ENCODE measurements at places on chromosomes 13 and 19.

DNA sequence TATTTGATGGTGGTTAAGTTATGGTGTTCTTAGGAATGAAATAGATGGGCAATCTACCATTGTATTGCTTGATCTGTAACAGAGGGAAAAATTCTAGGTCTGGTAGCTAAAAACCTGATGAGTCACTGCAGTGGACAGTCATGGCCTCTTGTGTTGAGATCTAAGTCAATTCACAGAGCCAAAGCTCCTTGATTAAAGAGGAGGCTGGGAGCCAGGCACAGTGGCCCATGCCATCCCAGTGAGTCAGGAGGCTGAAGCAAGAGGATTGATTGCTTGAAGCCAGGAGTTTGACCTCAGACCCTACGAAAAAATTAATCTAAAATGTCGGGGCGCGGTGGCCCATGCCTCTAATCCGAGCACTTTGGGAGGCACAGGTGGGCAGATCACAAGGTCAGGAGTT lies 67.1 kb upstream of the KPNA3 start:
- no peak for DNase-seq

DNA sequence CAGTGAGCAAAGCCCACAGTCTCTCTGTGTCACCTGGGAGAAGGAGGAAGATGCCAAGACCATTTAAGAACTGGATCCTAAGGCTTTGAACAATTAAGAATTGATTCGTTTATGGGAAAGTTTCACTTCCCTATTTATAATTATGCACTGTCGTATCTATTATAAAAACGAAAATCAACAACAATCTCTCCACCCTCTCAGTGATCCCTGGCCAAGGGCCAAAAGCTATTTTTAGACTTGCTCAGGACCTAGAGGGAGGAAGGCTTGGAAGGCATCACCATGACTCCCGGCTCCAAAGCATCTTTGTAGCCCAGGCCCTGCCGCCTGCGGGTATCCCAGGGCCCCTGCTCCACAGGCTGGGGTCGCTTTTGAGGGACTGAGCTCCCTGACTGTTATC lies 1.3 kb downstream of the RHPN2 start:
- no peak for DNase-seq

DNA sequence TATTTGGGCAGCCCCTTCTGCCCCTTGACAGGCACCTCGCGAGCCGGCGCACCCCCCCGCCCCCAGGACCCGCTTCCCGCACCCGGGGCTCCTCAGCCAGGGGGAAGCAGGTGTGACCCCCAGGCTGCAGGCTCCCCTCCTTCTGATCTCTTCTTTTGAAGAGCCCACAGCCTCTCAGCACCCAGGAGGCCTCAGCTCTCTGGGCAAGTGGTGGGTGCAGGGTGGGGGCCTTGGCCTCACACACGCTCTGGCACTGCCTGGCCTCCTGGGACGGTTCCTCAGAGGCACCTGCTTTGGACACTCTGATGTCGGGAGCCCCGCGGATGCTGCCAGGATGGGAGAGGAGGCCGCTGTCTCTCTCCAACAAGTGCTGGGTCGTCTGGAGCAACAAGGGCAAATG lies 1.5 kb upstream of the C13orf46 start:
- DNase-seq, result peak; percentile 54

GRCh38 chr13:50124536-50125303 lies 109.5 kb downstream of the KCNRG start:
- DNase-seq, result peak; percentile 94

- no peak for DNase-seq
Measured at GRCh38 chr13:43574605-43575004, 212.2 kb downstream of the ENOX1 start.

DNA sequence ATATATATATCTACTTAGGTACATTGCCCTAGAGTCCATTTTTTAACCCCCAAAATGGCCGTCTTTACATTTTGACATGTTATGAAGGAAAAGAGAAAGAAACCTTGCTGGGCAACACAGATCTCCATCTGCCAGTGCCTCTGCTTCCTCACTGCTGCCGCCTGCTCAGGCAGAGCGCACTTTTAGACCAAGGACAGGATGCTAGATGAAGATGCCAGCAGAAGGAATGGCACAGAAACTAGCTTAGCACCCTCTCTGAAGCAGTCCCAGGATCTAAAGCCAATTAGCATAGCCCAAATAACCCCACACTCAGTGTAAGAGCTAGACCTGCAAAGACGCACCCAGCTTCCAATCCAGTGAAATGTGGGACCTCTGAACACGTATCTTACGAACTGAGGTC lies 111.9 kb downstream of the RXFP2 start:
- DNase-seq, result no peak

DNA sequence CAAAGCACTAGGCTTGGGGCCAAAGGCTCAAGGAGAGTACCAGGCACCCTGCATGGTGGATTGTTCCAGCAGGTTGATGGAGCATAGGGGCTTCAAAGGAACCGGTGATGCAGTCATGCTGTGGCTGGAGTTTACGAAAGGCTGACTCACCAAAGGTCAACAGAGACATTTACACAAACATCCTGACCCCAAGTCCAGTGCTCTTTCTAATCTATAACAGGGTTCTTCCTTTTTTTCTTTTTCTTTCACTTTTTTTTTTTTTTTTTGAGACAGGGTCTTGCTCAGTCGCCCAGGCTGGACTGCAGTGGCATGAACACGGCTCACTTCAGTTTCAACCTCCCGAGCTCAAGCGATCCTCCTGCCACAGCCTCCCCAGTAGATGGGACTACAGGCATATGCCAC lies 35.6 kb upstream of the TPTE2 start:
- DNase-seq, result no peak

DNA sequence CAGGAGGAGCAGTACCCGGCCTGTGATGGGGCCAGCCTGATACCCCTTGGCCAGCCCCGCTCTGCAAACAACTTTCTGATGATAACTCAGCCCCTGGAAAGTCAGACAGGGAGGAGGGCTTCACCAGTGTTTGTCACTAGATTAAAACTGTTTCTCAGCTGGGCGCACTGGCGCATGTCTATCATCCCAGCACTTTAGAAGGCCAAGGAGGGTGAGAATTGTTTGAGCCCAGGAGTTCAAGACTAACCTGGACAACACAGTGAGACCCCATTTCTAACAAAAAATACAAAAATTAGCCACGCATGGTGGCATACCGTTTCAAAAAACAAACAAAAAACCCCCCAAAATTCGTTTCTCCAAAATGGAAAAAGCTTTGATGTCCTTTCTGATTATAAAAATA lies 5.5 kb upstream of the CERS1 start:
- no peak for DNase-seq

DNA sequence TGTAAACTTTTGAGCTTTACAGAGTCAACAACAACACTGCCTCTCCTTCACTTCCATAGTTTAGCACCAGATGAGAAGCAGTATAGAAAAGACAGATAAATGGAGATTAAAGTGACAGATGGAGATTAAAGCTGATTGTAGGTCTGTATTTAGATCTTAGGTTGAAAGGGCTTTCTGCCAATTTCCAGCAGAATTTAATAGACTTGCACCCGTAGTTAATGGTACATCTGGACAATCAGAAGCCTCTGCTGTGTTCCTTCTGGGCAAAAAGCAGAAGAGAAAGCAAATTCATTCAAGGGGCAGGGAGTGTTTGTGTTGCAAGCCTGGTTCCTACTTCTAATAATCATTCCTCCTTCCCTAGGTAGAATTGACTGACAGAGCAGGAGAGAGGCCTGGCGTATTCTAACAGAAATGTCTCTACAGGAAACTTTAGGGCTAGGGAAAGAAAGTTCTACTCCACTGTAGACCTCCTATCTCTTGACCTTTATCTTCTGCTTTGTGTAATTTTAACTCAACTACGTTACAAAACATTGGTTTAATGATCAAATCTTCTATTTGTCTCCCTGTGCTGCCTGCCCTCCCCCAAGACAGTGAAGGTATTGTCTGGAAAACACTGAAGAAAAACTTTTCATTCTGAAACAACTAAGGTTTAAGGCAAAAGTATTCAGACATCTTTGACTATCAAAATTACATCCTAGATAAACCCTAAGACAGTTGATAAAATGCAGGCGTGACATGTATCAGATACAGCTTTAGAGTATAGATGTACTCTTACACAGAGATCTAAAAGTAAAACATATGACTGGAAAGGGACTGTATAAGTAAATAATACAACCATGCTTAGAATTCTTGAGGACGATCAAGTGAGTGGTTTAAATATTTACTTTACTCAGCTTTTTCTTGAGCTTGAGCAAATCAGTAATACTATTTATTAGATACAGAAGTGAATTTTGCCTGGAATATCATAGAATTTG lies 44.4 kb downstream of the GPC6 start:
- DNase-seq, result no peak

GRCh38 chr19:40690693-40691420 lies 406 bp upstream of the NUMBL start:
- DNase-seq, result peak; percentile 85

DNA sequence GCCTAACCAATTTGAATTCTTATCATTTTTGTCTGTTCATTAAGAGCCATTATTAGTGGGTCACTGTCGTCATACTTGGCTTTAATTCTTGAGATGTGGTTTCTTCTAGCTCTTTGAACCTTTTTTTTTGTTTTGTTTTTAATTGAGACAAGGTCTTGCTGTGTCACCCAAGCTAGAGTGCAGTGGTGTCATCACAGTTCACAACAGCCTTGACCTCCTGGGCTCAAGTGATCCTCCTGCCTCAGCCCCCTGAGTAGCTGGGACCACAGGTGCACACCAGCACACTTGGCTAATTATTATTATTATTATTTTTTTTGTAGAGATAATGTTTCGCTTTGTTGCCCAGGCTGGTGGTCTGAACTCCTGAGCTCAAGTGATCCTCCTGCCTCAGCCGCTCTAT lies 25.8 kb upstream of the LDLR start:
- no peak for DNase-seq

DNA sequence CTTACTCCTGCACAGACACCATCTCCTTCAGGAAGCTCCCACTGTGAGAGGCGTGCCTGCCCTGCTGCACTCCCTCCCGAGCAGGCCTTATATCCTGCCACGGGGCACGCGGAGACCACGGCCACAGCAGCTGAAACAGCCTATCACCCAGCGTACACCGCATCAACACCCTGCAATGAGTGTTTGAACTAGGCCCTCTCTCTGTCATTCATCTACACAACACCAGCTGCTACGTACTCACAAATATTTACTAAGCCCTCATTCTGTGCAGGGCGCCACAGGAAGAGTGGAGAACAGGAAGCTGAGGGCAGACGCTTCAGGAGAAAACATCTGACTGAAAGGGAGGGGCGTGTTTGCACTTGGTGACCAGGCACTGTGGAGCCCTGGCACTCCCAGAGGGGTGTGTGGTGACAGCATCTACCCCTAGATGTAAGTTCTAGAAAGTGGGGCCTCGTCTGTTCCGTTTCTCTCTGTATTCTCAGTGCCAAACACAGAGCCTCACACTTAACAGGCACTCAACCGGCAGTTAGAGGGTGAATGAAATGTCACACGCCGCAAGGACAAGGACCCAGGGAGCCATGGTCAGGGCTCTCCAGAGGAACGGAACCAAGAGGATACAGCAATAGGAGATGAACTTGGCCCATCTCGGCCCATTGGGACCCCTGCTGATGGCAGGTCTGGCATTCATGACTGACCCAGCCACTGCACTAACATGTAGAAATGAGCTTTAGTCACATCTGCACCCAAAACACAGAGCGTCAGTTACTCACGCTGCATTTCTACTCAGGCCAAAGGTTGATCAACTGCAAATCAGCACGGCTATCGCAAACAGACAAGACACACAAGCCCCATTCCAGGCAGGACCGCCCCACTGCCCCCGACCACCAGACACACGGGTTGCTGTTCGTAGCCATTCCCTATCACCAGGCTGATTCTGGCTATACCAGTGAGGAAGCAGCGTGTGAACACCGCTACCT lies 15.7 kb downstream of the RANBP3 start:
- DNase-seq, result no peak
